Non-pigmented ciliary epithelial cell (primary cell): ENCODE measurements at places on chromosomes 13 and 19.

DNA sequence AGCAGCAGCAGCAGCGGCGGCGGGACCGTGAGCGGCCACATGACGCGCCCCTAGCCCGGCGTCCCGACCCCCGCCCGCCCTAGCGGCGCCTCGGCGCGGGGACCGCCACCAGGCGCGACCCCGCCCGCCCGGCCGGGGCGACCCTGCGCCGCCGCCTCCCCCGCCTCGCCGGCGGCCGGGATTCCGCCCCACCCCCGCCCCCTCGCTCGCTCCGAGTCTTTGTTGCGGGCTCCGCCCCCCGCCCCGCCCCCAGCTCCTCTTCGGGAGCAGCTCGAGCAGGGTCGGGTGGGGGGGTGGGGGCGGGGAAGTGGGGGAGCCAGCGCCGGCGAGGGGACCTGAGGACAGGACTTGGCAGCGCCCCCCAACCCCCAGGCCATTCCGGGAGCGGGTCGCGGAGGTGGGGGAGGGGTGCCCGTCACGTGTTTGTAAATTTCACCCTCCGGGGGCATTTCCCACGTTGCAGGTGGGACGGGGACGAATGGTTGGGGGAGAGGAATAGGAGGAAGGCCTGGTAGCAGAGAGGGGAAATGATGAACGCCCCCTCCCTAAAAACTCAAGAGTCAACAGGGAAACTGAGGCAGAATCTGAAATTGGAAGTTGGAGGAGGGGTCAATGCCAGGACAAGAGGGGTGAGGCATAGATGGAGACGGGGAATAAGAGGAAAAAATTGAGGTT, at the start of gene OLFM2:
OLFM2 (minus strand) TSS at position 190 of the 675 bp plus-strand sequence; CDS start at position 41, 149 bp downstream.
- DNase-seq: no peak

DNA sequence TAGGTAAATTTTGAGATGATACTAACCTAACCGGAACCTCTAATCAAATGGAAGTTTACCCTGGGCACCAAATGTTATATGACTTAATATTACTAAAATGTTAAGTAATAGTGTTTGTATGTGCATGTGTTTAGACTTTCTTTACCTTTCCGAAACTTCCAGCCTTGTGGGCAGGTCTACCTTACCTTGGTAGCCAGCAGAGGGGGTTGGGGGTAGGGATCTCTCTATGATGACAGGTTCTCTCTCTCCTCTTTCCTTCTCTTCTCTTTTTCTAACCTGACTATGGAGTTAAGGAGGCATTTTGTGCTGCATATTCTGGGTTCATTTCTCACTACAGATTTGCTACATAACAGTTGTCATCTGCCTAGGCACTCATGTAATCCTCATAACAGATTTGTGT, 6.8 kb upstream of the FRY start:
- DNase-seq: no peak

- DNase-seq: no peak
Measured at GRCh38 chr13:110121422-110122083, 185.4 kb downstream of the COL4A1 start.

DNA sequence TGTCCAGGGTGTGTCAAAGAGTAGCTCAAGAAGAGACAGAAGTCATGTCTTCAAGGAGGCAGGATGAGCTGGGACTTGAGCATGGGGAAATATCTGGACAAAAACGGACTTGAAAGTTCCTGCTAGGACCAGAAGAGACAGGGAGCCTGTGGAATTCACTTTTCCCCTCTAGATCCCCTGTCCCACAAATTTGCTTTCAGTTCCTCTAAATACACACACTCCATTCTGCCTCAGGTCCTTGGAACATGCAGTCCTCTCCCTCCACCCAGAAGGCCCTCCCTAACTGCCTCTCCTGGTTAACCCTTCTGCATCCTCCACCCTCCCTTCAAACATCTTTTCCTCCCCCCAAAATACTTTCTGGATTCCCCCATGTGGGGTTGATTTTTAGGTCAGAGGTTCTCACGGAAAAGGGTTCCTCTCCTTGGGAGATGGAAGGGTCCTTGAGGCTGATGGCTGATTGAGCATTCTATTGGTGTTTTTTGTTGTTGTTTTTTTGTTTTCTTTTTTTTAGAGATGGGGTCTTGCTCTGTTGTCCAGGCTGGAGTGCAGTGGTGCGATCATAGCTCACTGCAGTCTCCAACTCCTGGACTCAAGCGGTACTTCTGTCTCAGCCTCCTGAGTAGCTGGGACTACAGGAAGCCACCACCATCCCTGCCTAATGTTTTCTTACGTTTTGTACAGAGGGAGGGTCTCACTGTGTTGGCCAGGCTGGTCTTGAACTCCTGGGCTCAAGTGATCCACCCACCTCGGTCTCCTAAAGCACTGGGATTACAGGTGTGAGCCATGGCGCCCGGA, 6.9 kb upstream of the RETN start:
- no peak for DNase-seq

GRCh38 chr13:43804461-43805070, 17.8 kb upstream of the ENOX1 start:
- no peak for DNase-seq

DNA sequence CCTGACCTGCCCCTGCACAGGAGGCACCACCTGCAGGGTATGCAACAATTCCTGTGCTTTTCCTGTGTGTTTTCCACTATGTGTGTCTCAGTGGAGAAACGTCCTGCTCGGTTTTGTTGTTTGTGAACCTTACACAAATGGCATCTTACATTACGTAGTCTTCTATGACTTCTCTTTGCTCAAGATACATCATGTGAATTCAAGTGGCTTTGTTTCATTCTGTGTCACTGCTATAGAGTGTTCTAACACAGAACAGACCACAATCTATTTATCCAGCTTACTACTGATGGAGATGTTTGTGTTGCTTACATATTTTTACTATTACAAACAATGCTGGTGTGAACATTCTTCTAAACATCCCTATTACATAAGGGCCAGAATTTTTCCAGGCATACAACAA, 97.7 kb downstream of the ANKRD10 start:
- no peak for DNase-seq
